ENCODE measurements at places on chromosomes 2 and 18.

GRCh38 chr2:150589681-150590080 is 102.2 kb upstream of the RND3 start:
- DNase-seq, result no peak

GRCh38 chr2:37085731-37086147 is 1.4 kb downstream of the GPATCH11 start:
- no peak for DNase-seq

GRCh38 chr2:3914241-3914640 is 210.9 kb downstream of the DCDC2C start:
- no peak for DNase-seq

DNA sequence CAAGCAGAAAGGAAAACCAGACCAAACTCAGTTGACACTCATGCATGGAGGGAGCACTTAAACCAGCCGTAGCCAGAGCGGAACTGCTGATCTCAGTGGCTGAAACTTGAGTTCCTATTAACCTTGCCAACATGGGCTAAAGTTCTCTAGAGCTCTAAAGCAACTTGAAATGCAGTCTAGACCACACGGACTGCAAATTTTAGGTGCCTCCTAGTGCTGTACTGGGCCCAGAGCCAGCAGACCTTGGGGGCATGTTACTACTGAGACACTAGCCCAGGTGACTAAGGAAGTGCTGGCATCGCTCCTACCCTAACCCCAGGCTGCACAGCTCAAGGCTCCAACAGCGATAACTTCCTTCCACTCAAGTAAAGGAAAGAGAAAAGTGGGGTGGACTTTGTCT is 236.5 kb downstream of the AKAIN1 start:
- DNase-seq, result no peak

GRCh38 chr18:37457341-37457740 is 108.3 kb downstream of the CELF4 start:
- no peak for DNase-seq

DNA sequence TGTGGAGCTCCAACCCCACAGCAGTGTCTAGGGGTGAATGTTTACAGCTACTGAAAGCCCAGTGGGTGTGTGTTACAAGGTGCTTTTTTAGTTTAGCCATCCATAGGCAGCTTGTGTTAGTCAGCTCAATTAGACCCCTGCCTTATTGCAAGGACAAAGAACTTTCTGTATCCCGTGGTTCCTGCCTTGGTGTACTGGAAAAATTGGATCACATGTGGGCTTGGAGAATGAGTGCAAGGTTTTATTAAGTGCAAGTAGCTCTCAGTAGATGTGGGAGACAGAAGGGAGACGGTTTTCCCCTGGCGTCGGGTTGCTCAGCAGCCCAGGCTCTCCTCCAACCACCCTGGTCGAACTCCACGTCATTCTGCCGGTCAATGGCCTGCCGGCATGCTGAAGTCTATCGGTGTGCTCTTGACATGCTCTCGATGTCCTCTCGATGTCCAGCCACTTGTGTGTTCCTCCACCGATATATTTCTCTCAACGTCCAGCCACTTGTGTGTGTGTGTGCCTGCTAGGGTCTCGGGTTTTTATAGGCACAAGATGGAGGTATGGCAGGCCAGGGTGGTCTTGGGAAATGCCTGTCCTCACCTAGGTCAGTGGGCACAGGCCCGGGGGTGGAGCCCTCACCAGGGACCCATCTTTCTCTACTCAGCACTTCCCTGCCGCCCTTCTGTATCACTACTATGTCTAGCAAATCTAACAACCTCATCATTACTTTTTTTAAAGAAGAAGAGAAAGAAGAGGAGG is 13.8 kb downstream of the FANCL start:
- no peak for DNase-seq

- DNase-seq, result no peak
These were observed 7.8 kb downstream of the CCDC85A start for GRCh38 chr2:56191617-56192016.

DNA sequence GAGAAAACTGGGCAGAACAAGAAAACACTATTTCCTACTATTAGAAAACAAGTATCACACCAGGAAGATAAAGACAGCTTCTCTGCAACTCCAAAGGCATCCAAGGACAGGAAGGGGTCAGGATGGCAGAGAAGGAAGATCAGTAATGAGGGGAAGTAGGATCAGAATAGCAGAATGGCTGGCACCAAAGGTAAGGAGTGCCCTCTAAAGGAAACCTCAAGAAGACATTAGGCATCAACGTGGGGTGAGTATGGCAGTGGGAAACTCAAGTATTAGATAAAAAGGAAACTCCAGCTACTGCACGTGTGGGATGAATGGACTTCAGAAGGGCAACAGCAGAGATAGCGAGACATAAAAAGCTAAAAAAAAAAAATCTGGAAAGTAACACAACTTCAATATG is 25.9 kb downstream of the HDLBP start:
- no peak for DNase-seq

DNA sequence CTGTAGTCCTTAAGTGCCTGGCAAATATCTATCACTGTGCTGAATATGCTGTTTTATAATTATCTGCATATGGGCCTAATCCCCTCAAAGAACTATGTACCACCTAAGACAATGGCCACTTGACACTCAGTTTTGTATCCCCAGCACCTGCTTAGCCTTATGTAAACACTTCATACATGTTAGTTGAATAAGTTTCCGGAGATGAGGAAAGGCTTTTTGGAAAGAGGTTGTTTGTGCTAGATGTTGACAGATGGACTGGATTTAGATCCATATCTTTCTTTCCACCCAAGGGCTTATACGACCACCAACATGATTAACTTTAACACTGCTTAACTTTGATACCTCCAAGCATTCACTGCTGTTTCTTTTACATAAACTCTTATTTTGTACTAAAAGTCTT is 63.3 kb downstream of the FAM228A start:
- no peak for DNase-seq

GRCh38 chr2:232265329-232265728 is 113.2 kb upstream of the ALPP start:
- no peak for DNase-seq
